GM04503 (cell line): ENCODE measurements at places on chromosomes 11 and 22.

- DNase-seq = no peak
Observed at GRCh38 chr22:49701380-49702067, 126.1 kb downstream of the BRD1 start.

- DNase-seq = no peak
Observed at GRCh38 chr11:117883063-117883462, 6.6 kb upstream of the FXYD6 start.

GRCh38 chr11:104522650-104523049 is 358.7 kb upstream of the PDGFD start:
- no peak for DNase-seq

GRCh38 chr11:122656073-122656630 is 630 bp downstream of the UBASH3B start:
- DNase-seq = no peak

DNA sequence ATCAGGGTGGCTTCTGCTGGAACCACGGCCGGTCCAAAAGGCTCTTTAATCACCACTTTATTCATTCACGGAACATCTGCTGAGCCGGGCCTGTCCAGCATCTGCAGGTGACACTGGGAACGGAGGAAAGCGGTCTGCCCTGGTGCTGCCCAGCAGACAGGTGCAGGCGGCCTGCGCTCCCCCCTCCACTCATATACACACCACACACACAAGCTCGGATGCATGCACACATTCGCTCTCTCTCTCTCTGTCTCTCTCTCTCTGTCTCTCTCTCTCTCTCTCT is 736.9 kb downstream of the BRD1 start:
- DNase-seq = no peak
